Progenitor cell of endocrine pancreas (in vitro differentiated cells): ENCODE measurements at places on chromosomes 7 and 10.

GRCh38 chr7:40457776-40458480, 323.1 kb downstream of the SUGCT start:
- no peaks in the 10 kb centered on the region for H3K36me3 ChIP-seq
- no peaks in the 10 kb centered on the region for H3K27me3 ChIP-seq
- no peak overlapping the region for H3K4me3 ChIP-seq
- H3K4me1 ChIP-seq: peaks cover 2% of the 10 kb centered on the region
- no peak for DNase-seq

- H3K36me3 ChIP-seq: peaks cover 19% of the 10 kb centered on the region
- H3K4me3 ChIP-seq: no peak overlapping the region
- no peak overlapping the region for H3K27ac ChIP-seq
- no peak for DNase-seq
These were observed 41.5 kb downstream of the SMURF1 start for GRCh38 chr7:99102361-99102760.

GRCh38 chr10:68231817-68232251, at the start of gene ATOH7:
TSS of gene ATOH7 (minus strand) at chr10:68232113. CDS start at chr10:68231677, 436 bp downstream.
- peak within 1 kb of the TSS; percentile 89 for H3K27ac ChIP-seq
- peaks cover 5% of the 10 kb centered on the region for H3K4me1 ChIP-seq
- H3K27me3 ChIP-seq: peaks cover 32% of the 10 kb centered on the region
- DNase-seq: no peak
- H3K36me3 ChIP-seq: no peaks in the 10 kb centered on the region

GRCh38 chr10:3896161-3896560, 111.2 kb upstream of the KLF6 start:
- H3K4me3 ChIP-seq: no peak overlapping the region
- no peak for DNase-seq
- H3K27ac ChIP-seq: no peak overlapping the region
- peaks cover 6% of the 10 kb centered on the region for H3K4me1 ChIP-seq

GRCh38 chr7:155733582-155734444, 78.5 kb downstream of the SHH start:
- H3K36me3 ChIP-seq: peaks cover 8% of the 10 kb centered on the region
- H3K27me3 ChIP-seq: no peaks in the 10 kb centered on the region
- no peak overlapping the region for H3K4me3 ChIP-seq
- no peak for DNase-seq

DNA sequence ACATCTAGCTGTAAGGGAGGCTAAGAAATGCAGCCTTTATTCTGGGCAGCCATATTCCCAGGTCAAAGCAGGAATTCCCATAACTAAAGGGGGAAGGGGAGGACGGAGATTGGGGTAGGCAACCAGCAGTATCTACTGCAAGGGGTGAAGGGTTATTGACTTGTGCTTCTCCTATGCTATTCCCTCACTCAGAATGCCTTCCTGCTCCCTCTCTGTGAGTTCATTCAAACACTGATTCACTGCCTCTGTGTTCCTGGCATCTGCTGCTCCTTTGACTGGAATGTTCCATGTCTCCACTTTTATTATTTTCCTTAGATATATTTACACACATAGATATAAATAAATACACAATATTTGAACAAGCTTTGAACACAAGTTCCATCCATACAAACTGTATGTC, 11.1 kb downstream of the HTR7 start:
- H3K4me1 ChIP-seq: no peaks in the 10 kb centered on the region
- peaks cover 6% of the 10 kb centered on the region for H3K27me3 ChIP-seq
- H3K27ac ChIP-seq: no peak overlapping the region
- no peak for DNase-seq
- H3K4me3 ChIP-seq: no peak overlapping the region
- H3K36me3 ChIP-seq: peaks cover 5% of the 10 kb centered on the region

DNA sequence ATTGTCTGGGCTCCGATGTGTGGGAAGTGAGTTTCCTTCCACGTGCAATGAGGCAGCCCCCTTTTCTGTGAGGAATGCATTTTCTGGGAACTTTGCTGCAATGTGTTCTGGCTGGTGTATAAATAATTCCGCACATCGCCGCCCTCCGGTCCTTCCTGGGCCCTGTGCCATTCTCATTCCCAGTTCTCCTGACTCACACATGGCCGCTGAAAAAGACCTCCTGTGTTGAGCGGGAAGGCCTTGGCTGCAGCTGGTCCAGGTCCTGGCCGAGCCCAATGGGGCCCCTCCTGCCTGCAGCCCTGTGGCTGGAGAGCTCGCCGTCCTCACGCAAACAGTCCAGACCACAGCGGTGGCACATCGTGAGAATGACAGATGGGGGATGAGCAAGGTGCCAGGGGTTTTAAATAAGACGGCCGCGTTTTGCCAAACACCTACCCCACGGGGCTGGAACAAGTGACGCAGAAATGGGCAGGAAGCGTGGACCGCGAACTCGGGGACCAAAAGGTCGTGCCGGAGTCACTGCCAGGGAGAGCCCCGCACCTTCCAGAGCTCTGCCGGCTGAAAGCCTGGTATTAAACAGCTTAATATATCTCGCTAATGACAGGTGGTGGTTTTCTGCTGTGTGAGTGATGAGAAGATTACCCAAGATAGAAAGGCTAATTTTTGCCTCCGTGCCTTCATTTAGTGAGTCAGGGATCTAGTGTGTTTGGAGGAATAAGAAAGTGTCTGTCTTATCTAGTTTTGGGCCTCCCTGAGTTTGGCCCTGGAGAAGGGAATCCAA, 37.0 kb downstream of the FAM20C start:
- H3K4me1 ChIP-seq: no peaks in the 10 kb centered on the region
- no peak overlapping the region for H3K27ac ChIP-seq
- no peaks in the 10 kb centered on the region for H3K27me3 ChIP-seq
- peaks cover 6% of the 10 kb centered on the region for H3K36me3 ChIP-seq
- no peak overlapping the region for H3K4me3 ChIP-seq

DNA sequence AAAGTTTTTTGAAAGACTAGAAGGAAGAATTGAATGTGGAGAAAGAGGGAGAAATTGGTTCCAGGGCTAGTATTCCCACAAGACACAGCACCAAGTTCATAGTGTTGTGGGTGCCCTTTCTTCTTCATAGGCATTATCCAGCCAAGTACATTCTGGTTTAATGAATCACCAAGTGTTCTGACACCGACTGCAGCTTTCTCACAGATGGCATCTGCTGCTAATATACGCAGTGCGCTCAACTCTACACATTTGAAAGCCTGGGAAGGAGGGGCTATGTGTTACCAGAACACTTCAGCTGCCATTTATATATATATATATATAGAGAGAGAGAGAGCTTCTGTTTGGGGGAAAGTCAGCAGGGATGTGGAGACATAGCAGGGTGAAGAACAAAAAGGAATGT, 1168.4 kb downstream of the GATA3 start:
- DNase-seq: no peak
- H3K27ac ChIP-seq: no peak overlapping the region
- no peaks in the 10 kb centered on the region for H3K4me1 ChIP-seq
- H3K27me3 ChIP-seq: peaks cover 19% of the 10 kb centered on the region
- no peaks in the 10 kb centered on the region for H3K36me3 ChIP-seq

- H3K27me3 ChIP-seq: no peaks in the 10 kb centered on the region
- H3K27ac ChIP-seq: no peak overlapping the region
- no peak overlapping the region for H3K4me3 ChIP-seq
These were observed 256.6 kb upstream of the SEMA3C start for GRCh38 chr7:81175275-81175940.

GRCh38 chr10:131204406-131205152, 106.9 kb downstream of the TCERG1L start:
- H3K27me3 ChIP-seq: peaks cover 4% of the 10 kb centered on the region
- H3K36me3 ChIP-seq: no peaks in the 10 kb centered on the region
